Fibroblast of skin of back (primary cell): ENCODE measurements at places on chromosomes 3 and 15.

DNA sequence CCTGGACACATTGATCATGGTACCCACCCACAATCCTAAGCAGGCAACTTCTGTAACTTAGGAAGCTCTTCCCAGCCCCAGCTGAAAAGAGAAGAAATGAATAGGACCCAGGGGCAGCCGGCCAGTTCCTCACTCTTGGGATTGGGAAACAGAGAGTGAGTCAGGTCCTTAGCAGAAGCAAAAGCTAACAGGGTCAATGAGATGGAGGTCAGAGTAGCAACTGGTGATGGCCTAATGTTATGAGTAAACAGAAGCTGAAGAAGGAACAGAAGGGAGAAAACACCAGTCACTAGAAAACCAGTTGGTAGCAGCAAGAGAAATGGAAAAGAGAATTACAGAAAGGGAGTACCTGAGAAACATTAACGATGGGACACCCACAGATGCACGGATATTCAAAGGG is 20.0 kb downstream of the RIOX2 start:
- no peak for DNase-seq

GRCh38 chr3:10933470-10933804 is 59.1 kb upstream of the SLC6A1 start:
- DNase-seq, result no peak

DNA sequence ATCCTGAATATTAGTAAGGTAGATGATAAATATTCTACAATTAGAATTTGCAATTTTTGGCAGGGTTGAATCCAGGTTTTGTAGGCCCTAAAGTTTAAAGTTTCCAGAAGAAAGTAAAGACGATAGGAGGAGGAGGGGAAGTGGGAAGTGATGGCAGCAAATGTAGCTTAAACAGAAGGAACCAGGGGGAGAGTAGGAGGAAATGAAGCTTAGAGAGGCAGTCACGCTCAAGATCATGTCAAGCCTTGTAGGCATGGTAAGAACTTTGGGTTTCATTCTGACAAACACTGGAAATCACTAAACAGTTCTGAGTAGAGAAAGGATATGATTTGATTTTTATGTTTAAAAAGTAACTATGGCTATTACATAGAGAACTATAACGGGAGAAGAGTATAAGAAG is 63.9 kb downstream of the NR2E3 start:
- DNase-seq, result no peak

GRCh38 chr3:170889132-170889531 is 19.1 kb upstream of the RPL22L1 start:
- no peak for DNase-seq

- DNase-seq, result no peak
These were observed 39.5 kb downstream of the CADPS start for GRCh38 chr3:62835554-62836236.

- no peak for DNase-seq
These were observed 303.6 kb upstream of the ARPP21 start for GRCh38 chr3:35335703-35336102.

DNA sequence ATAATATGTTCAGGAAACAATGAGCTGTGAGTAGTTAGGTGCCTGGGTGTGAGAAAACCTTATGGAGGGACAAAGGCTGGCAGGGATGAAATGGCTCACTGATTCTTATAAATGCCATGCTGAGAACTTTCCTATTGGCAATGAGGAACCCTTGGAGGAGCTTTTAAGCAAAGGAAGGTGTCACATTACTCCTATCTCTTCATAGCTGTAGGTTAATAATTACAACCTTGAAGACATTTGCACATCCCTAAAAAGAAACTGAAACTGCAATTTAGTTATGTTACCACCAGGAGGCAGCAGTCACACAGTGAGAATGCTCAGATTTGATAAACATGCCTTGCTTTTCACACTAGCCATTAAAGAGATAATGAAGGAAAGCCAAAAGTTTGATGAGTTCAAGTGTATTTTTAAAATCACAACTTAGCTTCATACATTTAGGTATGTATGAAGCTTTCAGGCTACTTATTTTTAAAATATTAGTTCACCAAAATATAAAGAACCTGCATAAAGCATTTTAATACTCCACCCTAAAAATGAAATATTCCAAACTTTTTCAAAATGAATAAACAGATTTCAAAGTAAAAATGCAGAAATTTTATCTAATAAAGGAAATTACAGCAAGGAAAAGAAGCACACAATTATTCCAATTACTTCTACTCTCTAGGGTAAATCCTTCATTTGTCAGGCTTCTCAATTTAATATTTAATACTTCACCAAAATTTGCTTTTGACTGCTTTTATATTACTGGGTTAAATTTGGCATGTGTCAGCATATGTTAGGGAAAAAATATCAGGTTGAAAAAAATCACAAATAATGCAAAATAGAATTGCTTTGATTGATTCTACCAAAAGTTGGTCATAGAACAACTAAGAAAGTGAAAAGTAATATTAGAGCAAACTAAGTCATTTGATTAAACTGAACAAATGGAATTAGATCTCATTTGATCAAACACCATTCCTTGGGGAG is 136.9 kb upstream of the SLC2A2 start:
- DNase-seq, result no peak

DNA sequence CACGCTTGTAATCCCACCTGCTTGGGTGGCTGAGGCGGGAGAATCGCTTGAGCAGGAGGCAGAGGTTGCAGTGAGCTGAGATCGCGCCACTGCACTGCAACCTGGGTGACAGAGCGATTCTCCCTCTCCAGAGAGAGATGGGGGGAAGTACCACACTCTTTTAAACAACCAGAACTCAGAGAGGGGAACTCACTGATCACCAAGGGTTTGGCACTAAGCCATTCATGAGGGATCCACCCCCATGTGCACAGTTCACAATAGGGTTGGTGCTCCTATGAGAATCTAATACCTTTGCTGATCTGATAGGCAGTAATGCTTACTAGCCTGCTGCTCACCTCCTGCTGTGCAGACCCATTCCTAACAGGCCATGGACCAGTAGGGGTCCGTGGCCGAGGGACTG is 51.6 kb downstream of the QTRT2 start:
- DNase-seq, result no peak

DNA sequence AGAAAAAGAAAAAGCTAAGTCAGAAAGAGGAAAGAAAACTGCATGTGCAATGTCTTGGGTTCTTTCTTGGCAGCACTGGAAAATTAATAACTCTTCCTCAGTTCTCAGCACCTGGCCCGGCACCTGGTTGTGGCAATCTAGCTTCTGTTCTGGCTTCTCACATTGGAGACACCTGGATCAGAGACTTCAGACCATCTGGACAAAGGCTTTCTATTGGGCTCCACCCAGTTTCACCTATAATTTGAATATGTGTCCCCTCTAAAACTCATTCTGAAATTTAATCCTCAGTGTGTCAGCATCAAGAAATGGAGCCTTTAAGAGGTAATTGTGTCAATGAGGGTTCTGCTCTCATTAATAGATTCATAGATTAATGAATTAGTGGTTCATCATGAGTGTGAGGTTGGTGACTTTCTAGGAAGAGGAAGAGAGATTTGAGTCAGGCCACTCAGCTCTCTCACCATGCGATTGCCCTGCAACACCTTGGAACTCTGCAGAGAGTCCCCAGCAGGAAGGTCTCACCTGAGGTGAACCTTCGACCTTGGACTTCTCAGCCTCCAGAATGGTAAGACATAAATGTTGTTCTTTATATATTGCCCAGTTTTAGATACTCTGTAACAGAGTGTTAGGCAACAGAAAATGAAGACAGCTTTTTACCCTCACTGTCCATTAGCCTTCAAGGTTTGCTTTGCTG is 679.9 kb downstream of the NTRK3 start:
- DNase-seq, result no peak

DNA sequence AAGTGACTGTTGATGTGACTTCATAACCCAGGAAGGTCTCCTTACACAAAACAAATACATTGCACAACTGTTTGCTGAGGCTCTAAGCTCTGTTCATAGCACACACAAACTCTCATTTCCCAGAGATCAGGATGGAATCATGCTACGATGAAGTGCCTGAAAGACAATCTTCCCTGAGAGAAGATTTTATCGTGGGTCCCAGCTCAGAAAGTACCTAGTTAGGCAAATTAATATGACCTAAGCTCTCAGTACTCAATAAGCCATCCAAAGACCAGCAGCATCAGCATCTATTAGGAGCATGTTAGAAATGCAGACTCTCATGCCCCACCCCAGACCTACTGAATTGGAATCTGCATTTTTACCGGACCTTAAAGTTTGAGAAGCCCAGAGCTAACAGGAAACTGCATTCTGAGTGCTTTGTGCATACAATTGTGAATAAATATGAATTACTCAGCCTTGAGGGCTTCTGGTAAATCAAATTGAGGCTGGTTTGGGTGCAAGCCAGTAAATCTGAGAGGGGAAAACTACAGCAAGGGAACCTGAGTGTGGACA is 161.5 kb upstream of the C2CD4B start:
- DNase-seq, result no peak

DNA sequence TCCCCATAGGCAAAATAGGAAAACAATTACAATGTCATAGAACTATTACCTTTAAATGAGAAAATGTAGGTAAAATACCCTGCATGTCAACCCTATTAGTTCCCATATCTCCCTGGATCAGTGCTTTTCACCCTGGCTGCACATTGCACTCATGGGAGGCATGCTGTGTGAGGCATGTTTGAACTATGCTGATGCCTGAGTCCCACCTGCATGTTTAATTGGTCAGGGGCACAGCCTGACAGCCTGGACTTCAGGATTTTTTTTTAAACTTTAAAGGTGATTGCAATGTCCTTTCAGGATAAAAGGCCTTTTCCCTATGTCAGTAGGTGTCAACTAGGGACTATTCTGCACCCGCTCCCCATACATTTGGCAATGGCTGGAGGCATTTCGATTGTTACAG is 136.0 kb upstream of the NR2E3 start:
- no peak for DNase-seq

GRCh38 chr15:63380151-63380807 is 1.4 kb downstream of the CA12 start:
- DNase-seq, result no peak

GRCh38 chr3:50246517-50246954 is 10.5 kb downstream of the GNAI2 start:
- DNase-seq, result peak; percentile 98

- no peak for DNase-seq
These were observed 16.9 kb upstream of the RYR3 start for GRCh38 chr15:33293713-33294334.

GRCh38 chr15:51837792-51838251 is 8.4 kb downstream of the TMOD3 start:
- no peak for DNase-seq

DNA sequence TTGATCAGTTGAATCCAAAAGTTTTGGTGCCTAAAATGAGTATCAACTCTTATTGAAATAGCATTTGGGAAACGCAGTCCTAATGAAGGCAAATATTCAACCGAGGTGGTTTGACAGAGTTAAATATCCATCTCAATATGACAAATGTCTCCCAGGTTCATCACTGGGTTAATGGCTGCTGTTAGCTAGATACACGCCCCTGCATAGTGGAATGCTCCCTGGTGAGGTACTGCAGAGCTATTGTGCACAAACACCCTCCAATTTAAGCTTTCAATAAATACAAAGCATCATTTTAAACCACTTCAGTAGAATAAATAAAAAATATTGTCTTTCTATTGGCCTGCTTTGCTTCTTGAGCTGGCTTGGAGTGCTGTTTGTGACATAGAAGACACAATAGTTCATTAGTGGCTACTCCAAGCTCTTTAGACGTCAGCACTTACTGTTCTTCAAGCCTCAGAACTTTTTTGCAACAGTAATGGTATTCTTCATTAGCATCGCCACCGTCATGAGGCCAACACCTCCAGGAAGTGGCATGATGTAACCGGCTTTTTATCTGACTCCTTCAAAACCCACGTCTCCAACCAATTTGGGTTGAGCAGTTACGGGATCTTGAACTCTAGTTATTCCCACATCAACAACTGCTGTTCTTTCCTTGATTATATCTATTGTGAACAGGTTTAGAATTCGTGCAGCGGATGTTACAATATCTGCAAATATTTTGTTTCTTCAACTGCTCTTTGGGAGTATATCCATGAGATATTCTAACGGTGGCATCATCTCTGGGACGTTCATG is 1159.6 kb upstream of the EPHA6 start:
- no peak for DNase-seq

DNA sequence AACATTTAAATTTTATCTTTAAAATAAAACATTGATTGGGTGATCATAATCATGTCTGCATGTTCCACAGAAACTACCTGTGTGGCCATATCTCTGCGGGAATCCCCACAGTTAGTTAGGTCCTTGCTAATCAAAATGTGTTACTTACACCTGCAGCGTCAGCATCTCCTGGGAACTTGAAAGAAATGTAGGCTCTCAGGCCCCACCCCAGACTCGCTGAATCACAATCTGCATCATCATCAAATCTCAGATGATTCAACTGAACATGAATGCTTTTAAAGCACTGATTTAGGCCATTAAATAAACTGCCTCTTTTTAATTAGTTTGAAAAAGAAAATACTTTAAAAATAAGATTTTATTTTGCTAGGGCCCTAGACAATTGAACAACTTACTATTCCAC is 577.8 kb downstream of the PYDC2 start:
- DNase-seq, result no peak

DNA sequence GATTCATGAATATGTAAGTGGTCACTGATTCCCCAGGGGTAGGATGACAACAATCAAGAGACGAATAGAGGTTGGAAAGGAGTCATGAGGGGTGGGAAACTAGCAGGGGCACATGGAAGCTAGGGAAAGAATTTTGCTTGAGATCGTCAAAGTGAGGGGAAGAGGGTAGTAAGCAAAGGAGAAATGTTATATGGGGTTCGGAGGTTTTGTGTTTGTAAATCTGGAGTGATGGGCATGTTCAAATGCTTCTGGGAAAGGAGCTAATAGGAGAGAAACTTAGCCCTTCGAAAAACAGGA is 7.9 kb downstream of the RPL14 start:
- DNase-seq, result no peak

DNA sequence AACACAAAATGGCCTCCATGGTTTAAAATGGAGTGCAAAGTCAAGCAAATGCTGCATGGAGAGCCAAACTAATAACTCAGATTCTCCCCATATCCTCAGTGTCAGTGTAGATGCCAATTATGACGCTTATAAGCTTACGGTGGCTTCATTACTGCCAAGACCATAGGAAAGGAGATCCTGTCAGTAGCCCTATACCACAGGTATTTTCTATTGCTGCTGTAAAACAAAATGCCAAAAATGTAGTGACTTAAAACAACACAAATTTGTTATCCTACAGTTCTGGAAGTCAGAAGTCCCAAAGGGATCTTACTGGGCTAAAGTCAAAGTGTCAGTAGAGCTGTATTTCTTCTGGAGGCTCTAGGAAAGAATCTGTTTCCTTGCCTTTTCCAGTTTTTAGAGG is 149.8 kb upstream of the GBE1 start:
- no peak for DNase-seq

GRCh38 chr3:143581972-143582722 is 266.1 kb downstream of the SLC9A9 start:
- no peak for DNase-seq

- no peak for DNase-seq
These were observed 276.9 kb upstream of the PDZRN3 start for GRCh38 chr3:73901686-73902085.

GRCh38 chr3:127814325-127814781 is 8.0 kb downstream of the MGLL start:
- no peak for DNase-seq

DNA sequence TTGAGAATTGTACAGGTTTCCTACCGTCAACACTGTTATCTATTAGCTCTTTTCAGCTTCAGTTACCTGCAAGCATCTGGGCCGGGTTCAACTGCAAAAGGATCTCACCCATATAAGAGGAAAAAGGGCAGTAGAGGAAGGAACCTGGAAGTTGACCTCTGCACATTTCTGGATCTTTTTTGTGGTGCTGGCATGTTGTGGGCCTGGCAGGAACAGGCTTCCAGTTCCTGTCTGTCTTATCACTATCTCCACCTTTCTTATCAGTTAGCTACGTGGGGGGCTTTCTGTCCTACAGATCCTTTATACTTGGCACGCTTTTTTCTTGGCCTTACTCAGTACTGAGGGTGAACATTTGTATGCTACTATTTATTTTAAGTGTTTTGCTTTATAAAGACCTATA is 42.2 kb upstream of the TJP1 start:
- DNase-seq, result no peak
